Right renal cortex interstitium (tissue), 3 donors: ENCODE measurements at places on chromosomes 6 and 20. TPM values are rescaled to one million over a fixed set of nuclear protein-coding genes. Genes with fewer than 3 reads are reported as not detected.
A peak's percentile ranks its signal among the peaks of the same experiment; 100 is the strongest.

ZBTB46 gene
- 13.6 TPM for polyA plus RNA-seq

LY6G5C gene
- polyA plus RNA-seq = 2.4 TPM

AVP gene
- not detected for polyA plus RNA-seq

HLA-DQA1 gene
- 7.4 TPM for polyA plus RNA-seq

PPP1R14C gene
- polyA plus RNA-seq = 25.1 TPM

SLC12A5 gene
- 1.2 TPM for polyA plus RNA-seq

CST2 gene
- polyA plus RNA-seq = not detected

CUL9 gene
- 26.5 TPM for polyA plus RNA-seq

ARMH2 gene
- polyA plus RNA-seq = not detected

CTNNBL1 gene
- 51.1 TPM for polyA plus RNA-seq

- no peak for DNase-seq
These were observed 74.7 kb downstream of the SESN1 start for GRCh38 chr6:109019911-109020310.

- DNase-seq = no peak
These were observed 33.1 kb upstream of the MCUR1 start for GRCh38 chr6:13847326-13848050.

DNA sequence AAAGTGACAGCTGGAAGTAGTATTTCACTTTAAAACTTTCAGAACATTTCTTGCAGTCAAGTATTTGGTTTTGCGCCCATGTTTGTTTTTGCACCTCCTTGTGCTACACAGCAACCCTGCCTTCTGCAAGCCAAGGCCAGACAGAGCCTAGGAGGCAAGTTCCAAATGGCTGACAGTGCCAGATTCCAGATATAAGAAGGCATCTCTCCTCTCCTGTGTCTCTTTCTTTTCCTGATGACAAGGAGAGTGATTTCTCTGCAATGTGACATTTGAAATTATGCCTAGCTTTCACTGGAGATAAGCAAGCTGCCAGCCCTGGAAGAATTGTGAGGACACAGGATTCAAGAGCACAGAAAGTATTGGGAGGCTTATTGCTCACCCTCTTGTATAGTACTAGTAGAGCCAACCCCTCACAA, 149.1 kb upstream of the TENT5A start:
- peak; percentile 9 for DNase-seq

DNA sequence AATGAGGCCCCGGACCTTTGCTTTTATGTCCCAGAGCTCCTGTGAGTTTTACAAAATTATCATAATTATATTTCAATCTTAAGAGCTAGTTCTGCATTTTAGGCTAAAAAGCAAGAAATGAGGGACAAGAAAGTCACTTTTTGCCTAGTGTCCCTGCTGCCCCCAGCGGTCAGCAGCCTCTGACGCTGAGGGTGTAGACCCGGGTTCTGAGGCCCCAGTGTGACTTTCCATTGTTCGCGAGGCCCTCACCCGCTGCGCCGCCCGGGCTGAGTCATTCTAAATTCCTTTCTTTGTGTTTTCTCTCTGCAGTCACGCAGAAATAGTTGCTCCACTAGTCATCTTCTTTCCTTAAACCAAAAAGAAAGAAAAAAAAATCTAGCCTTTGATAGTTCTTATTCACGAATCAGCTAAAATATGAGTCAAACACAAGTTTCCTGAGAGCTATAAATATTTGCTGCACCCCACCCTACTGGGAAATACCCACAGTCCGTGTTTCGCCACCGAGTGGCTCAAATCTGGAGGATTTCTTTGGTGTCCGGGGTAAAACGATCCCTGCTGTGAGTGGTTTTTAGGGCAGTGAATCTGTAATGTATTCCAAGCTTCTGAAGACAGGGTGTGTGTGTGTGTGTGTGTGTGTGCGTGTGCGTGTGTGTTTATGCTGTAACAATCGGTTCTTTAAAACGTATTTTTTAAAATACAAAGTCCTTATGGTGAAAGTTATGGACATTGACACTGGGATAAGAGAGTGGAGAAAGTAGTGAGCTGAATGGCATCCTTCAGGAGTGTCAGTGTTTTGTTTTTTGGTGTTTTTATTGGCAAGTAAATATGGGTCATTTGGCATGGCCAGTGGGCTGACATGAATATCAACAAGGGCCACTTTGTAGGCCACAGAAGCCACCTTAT, 59.7 kb upstream of the EEF1A1 start:
- peak; percentile 41 for DNase-seq

DNA sequence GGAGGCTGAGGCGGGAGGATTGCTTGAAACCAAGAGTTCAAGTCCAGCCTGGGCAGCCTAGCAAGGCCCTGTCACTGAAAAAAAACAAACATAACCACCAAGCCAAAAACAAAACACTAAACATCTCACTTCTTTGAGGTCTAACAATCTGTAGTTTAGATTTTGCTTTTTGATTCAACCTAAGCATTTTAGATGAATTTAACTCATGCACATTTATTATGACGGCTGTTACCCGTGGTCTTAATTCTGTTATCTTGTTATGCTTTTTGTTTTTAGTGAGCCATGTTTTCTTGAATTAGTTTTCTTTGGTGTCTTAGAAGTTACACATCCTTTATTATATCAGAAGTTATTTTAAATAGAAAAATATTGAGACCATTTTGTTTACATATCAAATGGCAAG, 13.8 kb upstream of the GTSF1L start:
- no peak for DNase-seq

GRCh38 chr20:14838663-14839628, 501.5 kb upstream of the FLRT3 start:
- DNase-seq = peak; percentile 53

DNA sequence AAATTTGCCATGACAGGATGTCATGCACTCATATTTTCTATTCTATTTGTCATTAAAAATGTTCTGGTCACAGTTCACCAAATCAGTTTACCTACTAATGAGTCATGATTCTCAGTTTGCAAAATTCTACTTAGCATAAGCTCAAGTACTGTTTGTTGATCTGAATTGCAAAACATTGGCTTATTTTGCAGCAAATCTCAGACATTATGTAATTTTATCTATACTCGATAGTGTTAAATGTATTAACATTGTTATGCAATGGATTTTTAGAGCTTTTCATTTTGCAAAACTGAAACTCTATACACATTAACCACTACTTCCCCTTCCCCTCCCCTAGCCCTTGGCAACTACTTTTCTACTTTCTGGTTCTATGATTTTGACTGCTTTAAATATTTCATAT, 213.8 kb upstream of the ZFP64 start:
- no peak for DNase-seq

DNA sequence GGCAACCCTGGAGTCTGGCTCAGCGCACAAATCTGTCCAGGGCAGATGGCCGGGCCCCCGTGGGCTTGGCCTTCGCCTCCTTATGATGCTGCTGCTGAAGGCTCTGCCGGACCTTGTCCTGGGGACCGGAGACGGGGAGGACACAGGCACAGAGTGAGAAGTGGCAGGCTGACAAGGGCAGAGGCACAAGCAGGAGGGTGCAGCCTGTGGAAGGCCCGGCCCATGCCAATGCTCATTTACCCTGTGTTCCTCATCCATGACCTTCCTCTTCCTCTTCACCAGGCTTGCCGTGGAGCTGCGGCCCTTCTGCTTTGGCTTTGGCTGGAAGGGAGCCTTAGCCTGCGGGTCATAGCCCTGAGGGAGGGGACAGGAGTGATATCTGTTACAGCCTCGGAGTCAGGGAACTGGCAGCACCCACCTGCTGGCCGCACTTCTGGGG, 2.4 kb downstream of the B3GALT4 start:
- no peak for DNase-seq

GRCh38 chr6:3176562-3177355, 19.4 kb upstream of the TUBB2A start:
- DNase-seq = no peak

DNA sequence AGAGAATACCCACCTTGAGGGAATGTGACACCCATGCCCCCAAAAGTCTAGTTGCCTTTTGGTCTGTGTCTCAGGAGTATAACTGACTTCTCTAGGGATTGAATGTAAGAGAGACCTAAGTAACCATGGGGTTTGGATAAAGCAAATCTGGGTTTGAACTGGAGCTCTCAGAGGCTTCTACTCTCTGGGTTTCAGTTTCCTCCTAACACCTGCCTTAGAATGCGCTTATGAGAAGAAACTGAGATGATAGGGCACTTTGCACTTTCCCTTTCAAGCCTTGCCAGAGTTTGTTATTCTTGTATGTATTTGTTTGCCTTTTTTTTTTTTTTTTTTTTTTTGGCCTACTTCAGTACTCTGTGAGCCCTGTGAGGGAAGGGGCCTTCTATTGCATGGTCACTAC, 19.4 kb downstream of the SDHAF4 start:
- no peak for DNase-seq

GRCh38 chr6:56541030-56541600, 101.6 kb downstream of the DST start:
- DNase-seq = no peak

- DNase-seq = no peak
These were observed 837.6 kb downstream of the TBC1D32 start for GRCh38 chr6:120496661-120497060.

DNA sequence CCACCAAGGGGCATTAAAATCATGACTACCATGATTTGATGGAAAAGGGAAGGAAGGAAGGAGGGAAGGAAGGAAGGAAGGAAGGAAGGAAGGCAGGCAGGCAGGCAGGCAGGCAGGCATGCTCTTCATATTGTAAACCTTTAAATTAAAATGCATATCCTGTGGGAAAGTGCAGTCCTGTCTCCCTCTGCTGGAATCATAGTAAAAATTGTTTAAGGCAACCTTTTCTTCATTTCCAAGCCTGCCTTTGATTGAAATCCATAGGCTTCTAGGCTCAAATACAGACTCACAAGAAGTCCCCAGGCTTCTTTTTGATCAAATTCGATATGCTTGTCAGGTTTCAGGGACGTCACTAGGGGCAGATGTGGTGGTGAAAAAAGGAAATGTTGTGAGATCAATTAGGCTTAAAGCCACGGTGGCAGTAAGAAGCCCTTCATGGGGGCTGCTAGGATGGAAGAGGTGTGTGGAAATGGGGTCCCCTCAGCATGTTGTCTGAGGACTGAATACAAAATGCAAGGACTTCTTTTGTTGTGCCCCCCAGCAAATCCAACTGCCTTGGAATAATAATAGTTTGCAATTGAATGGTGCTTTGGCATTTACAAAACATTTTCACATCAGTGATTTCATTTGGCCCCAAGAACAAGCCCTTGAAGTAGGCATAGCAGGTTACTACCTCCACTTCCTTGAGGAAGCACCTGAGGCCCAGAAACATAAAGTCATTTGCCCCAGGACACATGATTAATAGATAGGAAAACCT, 25.6 kb upstream of the GABRR1 start:
- peak; percentile 35 for DNase-seq

DNA sequence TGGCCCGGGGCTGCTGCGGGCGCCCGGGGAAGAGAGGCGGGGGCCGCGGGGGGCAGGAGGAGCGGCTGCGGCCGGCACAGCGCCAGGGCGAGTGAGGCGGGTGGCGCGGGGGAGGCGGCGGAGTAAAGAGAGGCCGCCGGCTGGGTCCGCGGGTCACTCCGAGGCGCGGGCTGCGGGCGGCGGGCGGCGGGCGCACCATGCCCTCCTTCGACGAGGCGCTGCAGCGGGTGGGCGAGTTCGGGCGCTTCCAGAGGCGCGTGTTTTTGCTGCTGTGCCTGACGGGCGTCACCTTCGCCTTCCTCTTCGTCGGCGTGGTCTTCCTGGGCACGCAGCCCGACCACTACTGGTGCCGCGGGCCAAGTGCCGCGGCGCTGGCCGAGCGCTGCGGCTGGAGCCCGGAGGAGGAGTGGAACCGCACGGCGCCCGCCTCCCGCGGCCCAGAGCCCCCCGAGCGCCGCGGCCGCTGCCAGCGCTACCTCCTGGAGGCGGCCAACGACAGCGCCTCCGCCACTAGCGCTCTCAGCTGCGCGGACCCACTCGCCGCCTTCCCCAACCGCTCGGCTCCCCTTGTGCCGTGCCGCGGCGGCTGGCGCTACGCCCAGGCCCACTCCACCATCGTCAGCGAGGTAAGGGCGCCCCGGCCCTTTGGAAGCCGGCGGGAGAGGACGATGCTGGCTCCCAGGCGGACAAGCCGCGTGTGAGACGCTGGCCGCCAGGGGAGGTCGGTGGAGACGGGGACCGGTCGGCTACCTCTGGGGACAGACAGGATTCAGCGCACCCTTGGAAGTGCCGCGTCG, at the start of gene SLC22A3:
Gene SLC22A3 (plus strand): TSS at position 156 of the 797 bp plus-strand sequence. CDS start 42 bp downstream, at position 198.
- DNase-seq = peak; percentile 13

DNA sequence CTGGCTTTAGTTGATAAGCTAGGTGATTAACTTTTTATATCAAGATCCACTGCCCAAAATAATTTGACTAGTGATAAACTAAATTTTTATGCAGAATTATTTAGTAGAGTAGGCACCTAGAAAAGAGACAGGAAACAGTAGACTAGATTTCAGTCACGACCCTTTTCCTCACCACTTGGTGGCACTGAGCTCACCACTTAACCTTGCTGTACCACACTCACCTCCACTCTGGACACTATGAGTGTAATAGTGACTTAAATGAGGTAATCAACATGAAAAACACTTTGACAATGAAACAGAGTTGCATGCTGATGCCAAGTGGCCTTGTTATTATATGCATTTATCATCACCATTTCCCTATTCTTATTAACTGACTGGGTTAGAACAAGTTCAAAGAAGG, 730.4 kb downstream of the KIF16B start:
- no peak for DNase-seq

DNA sequence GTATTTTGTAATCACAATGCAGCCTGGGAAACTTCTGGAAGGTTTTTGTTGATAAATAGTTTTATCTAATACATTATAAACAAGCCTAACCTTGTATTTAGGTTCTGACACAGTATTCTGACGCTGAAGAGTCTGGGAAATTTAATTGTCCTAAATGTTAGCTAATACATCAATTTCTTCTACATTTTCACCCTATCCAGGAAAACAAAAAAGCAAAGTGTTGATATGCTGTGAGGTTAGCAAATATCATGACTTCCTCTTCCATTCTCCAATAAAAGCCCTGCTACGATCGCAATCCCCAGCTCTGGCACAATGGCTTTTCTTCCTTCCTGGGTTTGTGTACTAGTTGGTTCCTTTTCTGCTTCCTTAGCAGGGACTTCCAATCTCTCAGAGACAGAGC, at the start of gene C6orf58:
Gene C6orf58 (plus strand): TSS at position 301 of the 400 bp plus-strand sequence. CDS start 12 bp downstream, at position 313.
- DNase-seq = no peak

DNA sequence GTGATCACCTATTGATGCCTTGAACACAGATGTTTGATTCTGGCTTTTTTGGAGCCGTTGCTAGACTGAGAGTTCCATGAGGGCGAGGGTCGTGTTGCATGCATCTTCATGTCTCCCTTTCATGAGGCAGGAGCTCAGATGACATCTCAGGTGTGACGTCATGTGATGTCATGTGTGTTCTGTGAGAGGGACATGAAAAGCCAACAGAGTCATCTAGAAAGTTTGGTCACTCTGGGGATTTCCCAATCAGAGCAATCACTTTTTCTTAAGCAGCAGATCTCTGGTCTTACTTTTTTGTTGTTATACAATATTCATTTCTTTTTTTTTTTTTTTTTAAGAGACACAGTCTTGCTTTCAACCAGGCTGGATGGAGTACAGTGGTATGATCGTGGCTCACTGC, 411.8 kb downstream of the PREX1 start:
- DNase-seq = no peak

- no peak for DNase-seq
These were observed 208.2 kb downstream of the SMOC2 start for GRCh38 chr6:168649209-168649608.

DNA sequence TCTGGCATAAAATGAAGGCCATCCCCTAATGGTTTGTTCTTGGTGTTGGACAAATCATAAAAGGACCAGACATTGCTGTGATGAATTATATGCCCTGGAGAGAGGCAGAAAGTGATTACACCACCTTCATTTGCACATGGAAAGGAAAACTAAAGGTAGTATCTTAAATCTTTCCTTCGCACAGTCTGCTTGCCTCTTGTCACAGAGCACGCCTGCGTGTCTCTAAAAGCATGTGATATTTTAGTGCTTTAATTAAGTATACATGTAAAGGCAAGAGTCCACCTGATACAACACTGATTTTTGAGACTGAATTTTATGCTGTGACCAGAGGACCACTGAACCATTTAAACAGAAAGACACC, 28.8 kb upstream of the PLAGL1 start:
- DNase-seq = no peak

- DNase-seq = no peak
These were observed 4.9 kb downstream of the SDCBP2 start for GRCh38 chr20:1323830-1324597.
